ENCODE measurements at places on chromosomes 13 and 19. TPM values are rescaled to one million over a fixed set of nuclear protein-coding genes. Genes with fewer than 3 reads are reported as not detected.

Gene TNFRSF19
- total RNA-seq = 94.1 TPM

Gene KCNN1
- total RNA-seq = not detected

Gene ANGPTL8
- not detected for total RNA-seq

Gene TECR
- 87.9 TPM for total RNA-seq

Gene ZNF417
- 3.0 TPM for total RNA-seq

Gene IZUMO2
- total RNA-seq = not detected

Gene TMEM205
- total RNA-seq = 181 TPM

Gene MAG
- total RNA-seq = not detected

Gene ETHE1
- total RNA-seq = 85.9 TPM

Gene RYR1
- total RNA-seq = under 0.01 TPM

Gene TGFBR3L
- total RNA-seq = not detected

Gene ZFR2
- total RNA-seq = not detected

Gene CCDC8
- 22.2 TPM for total RNA-seq

Gene KLF5
- total RNA-seq = 3.7 TPM

Gene ASF1B
- 37.4 TPM for total RNA-seq

Gene SBK3
- total RNA-seq = 0.58 TPM

Gene YJEFN3
- 3.2 TPM for total RNA-seq

Gene NCAN
- total RNA-seq = not detected

Gene BEST2
- total RNA-seq = not detected

Gene SMAD9
- 4.6 TPM for total RNA-seq

Gene ZNF416
- 2.5 TPM for total RNA-seq

Gene RHPN2
- total RNA-seq = 2.6 TPM

Gene BORA
- 15.2 TPM for total RNA-seq

Gene PLPPR2
- 21.4 TPM for total RNA-seq

Gene HCST
- total RNA-seq = not detected

Gene MARCHF2
- total RNA-seq = 111 TPM

Gene STARD13
- total RNA-seq = 25.9 TPM

Gene PABPC3
- total RNA-seq = under 0.01 TPM

Gene ZNF534
- total RNA-seq = not detected

Gene HMG20B
- 154 TPM for total RNA-seq

Gene CCDC70
- not detected for total RNA-seq

Gene PCSK4
- 1.6 TPM for total RNA-seq

Gene SELENOV
- total RNA-seq = not detected

Gene KANK3
- total RNA-seq = 3.7 TPM

Gene PRKCG
- total RNA-seq = not detected

Gene FUT1
- total RNA-seq = under 0.01 TPM

Gene FREM2
- total RNA-seq = not detected

Gene SIGLEC12
- total RNA-seq = not detected

Gene RBM42
- 98.7 TPM for total RNA-seq

Gene NLRP12
- not detected for total RNA-seq

Gene ATP11A
- 8.0 TPM for total RNA-seq

Gene ACER1
- total RNA-seq = not detected

Gene ZNF682
- total RNA-seq = 0.86 TPM

Gene CFD
- total RNA-seq = 2.0 TPM

Gene KLK15
- not detected for total RNA-seq

Gene STOML3
- total RNA-seq = not detected

Gene ZNF154
- total RNA-seq = not detected

Gene SRRM5
- not detected for total RNA-seq

Gene F2RL3
- total RNA-seq = not detected

Gene ALOX5AP
- not detected for total RNA-seq

Gene SHISA2
- not detected for total RNA-seq
